ENCODE measurements at places on chromosomes 4 and X.

DNA sequence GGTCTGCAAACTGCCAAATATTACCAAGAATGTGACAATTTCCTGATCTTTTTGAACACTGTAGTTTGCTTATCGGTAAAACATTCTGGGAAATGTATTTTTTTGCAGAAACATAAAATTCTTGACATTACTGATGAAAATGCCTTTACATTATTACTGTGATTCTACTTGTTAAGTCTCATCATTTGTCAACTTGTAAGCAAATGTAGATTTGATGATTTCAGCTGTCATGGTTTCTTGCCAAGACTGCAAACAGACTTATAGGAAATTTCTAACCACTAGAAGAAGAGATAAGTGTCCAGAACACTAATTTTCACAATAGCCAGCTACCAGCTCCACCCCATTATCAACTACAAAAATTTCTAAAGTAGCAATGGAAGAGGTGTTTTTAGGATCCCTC is 560.4 kb downstream of the STPG2 start:
- no peak for DNase-seq

GRCh38 chr4:22733816-22734215 is 41.1 kb downstream of the GBA3 start:
- DNase-seq: no peak

- DNase-seq: no peak
Observed at GRCh38 chrX:116276261-116276660, 105.7 kb downstream of the AGTR2 start.

- DNase-seq: no peak
Observed at GRCh38 chr4:156335721-156336120, 382.1 kb upstream of the CTSO start.

DNA sequence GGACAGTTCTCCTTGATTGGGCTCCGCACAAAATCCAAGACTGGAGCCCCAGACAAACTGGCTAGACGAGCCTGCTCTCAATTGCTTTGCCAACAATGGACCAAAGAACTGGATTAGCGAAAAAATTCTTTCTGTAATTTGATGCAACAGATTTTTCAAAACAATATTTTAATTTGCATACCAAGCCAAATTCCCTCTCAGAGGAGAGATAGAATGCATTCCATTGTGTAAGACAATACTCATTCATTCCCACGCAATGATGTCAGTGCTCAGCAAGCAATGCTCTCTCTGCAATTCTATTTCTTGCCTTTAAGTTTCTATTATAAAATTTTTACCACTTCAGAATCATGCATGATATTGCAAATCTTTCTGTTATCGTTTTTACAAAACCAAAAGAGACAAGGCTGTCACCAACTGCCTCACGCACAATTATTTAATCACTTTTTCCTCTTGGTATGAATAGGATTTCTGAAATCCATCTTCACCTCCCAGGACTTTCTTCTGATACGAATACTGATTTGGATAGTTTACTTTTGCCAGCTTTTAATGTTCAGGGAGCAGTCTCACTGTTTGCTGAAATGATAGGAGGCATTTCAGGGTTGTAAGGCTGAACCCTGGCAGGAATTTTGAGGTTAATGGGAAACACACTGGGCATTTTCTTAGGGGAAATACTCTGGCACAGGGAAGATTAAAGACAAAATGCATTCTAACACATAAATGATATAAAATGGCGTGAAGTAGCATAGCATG is 46.1 kb upstream of the HCCS start:
- no peak for DNase-seq

DNA sequence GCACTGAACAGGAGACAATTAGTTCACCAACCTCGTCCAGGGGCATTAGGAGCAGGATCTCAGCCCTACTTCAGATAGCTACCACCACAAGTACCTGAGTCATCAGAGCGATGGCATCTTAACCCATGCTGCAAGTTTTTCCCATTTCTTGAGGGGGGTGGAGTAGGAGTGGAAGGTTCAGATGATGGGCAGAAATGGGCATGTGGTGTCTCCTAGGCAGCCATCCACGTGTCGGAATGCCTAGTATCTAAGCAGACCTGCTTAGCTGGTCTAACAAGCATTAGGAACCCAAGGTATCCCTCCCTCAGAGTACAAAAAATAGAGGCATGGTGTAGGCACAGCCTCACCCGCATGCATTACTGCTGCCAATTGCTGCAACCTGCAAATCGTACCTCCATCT is 159.1 kb upstream of the DGKK start:
- no peak for DNase-seq

- DNase-seq: no peak
Observed at GRCh38 chr4:185587427-185588161, 52.3 kb upstream of the PDLIM3 start.

- DNase-seq: no peak
Observed at GRCh38 chrX:153732401-153732800, 7.7 kb downstream of the ABCD1 start.

DNA sequence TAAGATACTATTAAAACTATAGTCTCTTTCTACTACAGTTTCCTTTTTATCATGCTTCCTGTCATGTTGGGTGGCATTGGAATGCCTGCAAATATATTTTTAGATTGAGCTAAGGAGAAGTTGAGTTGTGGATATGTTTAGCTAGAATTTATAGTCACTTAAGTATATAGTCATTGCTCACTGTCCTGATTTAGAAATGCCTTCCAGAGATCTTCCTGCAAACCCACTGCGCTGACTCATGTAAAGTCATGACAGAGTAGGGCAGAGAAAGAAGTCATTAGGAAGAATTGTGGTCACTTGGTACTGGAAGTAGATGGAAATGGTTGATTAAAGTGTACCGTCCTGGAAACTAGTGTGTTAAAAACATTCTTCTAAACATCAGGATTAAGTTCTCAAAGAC is 490.3 kb upstream of the PABPC4L start:
- DNase-seq: no peak

DNA sequence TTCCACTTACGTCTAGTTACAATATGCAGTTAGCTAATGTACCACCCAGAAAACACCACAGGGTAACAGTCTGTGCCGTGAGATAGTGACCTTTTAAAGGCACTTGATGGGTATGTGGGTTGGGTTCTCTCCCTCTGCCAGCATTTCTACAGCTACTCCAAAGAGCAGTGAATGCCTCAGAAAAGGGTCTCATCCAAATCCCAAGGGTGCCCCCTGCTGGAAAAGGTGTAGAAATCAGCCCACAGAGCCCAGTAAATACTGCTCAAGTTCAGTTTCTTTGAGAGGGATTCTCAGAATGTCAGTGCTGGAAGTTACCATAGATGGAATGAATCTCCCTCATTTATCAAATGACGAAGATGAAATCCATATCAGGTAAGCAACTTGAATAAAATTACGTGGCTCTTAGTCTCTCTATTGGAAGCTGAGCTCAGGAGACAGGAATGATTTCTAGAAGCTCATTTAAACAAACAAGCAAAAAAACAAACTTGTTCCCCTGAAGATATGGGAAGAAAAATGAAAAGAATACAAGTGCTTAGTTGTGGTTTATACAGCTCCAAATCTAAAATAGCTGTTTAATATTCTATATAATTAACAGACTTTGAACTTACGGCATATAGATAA is 9.5 kb downstream of the RNF175 start:
- DNase-seq: peak; percentile 27

DNA sequence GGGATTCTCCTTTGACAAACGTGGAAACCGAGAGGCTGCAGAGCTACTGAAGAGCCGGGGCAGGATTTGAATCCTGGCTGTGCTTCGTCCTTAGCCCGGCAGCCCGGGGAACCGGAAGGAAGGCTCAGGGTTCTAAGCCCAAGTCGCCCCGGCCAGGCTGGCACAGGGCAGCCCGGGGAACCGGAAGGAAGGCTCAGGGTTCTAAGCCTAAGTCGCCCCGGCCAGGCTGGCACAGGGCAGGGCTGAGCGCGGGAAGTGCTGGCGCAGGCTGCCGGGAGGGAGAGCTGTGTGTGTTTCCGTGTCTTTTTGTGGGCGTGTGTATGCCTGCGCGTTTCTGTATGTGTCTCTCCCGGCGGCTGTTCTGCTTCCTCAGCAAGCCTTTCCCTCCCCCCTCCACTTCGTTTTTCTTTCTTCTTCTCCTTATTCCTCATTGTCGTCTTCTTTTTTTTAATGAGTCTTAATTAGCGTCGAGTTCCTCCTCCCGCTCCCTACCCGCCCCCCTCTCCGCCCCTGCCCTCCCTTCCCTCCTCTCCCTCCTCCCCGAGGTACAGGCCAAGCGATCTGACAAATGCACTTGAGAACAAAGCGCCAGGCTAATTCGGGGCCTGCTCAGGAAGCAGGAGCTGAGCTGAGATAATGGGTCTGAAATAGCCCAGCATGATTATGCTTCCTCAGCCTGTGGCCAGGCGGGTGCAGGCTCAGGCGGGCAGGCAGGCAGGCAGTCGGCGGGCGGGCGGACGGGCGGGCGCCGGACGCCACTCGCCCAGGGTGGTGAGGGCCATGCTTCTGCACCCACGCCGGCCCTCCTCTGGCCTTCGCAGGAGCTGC is 65.9 kb downstream of the EFNB1 start:
- no peak for DNase-seq

GRCh38 chr4:61533140-61533539 is 333.0 kb downstream of the ADGRL3 start:
- DNase-seq: no peak

DNA sequence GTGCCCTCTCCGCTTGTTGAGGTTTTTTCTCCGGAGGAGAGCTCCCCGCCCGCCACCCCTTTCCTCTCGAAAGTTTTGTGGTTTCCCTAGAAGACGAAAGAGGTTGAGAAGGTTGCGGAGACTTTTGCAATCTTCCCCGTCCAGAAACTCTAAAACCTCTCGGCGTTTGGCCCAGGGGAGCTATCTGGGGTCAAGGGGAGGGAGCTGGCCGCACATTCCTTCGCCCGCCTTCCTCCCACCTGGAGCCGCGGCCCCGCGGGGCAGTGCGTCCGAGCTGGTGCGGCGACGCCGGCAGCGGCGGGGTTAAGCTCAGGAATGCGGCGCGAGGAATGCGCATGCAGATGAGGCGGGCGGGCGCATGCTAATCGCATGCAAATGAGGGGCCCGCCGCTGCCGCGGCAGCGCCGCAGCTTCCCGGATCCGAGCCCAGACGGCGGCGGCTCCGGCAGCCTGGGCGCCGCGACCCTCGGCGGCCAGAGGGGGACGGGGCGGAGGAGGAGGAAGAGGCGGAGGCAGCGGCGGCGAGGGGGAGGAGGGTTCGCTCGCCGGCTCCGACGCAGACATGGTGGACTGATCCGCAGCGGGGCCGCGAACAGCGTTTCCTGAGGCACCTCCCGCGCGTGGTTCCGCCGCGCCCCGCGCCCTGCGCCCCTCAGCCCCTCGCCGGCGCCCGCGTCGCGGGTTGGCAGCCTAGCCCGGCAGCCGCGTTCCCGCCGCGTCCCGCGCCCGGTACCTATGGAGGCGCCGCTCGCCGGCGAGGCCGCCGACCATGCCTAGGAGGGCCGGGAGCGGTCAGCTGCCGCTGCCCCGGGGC is at the start of gene WWC2:
WWC2 (plus strand) TSS at position 535 of the 814 bp plus-strand sequence; CDS start at position 770, 235 bp downstream.
- DNase-seq: peak; percentile 47

GRCh38 chrX:134633394-134633793 is 24.9 kb downstream of the PLAC1 start:
- no peak for DNase-seq

GRCh38 chr4:153781280-153781679 is 7.6 kb downstream of the SFRP2 start:
- DNase-seq: no peak

GRCh38 chrX:131778269-131779218 is 234.7 kb downstream of the OR13H1 start:
- no peak for DNase-seq

DNA sequence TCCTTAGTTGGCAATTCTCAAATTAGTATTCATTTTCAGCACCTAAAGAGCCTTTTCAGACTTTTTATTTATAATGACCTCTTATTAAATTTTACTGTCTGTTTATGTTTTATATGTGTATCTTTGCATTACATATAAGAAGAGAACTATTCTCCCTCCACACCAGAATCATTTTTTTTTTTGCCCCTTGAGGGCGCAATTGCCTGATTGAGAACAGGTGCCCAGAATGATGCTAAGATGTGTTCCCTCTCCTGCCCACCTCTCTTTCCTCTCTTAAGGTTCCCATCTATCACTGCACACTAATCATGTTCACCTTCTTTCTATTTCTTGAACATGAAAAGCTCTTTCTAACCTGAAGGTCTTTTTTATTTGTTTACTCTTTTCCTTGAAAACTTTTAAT is 44.2 kb upstream of the ADAM29 start:
- no peak for DNase-seq

DNA sequence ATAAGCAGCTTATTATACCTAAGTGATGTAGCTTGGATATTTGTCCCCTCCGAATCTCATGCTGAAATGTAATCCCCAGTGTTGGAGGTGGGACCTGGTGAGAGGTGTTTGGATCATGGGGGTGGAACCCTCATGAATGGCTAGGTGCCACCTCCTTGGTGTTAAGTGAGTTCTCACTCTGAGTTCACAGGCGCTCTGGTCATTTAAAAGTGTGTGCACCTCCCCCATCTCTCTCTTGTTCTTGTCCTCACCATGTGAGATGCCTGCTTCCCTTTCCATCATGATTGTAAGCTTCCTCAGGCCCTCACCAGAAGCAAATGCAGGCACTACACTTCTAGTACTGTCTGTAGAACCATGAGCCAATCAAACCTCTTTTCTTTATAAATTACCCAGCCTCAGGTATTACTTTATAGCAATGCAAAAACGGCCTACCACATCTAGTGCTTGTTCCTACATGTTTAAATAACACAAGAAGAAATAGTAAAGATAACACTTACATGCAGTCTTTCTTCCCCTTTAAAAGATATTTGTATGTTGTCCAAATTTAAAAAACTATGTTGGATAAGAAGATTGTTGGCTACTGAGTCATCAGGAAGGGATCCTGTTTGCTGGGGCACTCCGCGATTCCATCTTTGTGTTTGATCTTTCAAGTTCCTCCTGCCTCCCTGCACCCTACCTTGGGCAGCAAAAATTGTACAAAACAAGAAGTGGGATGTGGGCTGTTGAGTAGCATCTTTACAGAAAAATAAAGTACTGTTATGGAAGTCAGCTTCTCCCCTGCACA is 29.7 kb downstream of the PPP1R2C start:
- DNase-seq: no peak

DNA sequence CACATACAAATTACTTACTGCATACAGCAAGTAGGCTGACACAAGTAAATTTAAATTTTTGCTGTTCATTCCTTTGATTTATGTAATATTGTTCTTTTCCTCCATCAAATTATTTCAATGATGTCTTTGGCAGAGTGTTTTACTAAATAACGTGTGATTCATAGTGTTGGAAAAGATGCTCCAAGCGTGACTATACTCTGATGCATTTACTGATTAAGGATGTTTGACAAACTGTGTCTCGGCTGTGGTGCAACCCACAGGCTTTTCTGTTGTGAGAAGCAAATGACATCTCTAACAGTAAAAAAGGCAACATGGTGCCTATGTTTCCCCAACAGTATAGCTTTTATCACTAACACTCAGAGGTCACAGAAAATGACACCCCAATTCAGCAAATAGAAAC is 540.9 kb downstream of the PPP4R3C start:
- no peak for DNase-seq

All from NCI-H2171 (cell line).